Kidney (tissue), 22 donors: ENCODE measurements at places on chromosomes 7 and 10. TPM values are rescaled to one million over a fixed set of nuclear protein-coding genes. Genes with fewer than 3 reads are reported as not detected.

XRCC2 gene
- 0.44 TPM for total RNA-seq

HOXA9 gene
- total RNA-seq: 36.8 TPM

DLG5 gene
- total RNA-seq: 30.0 TPM

PALD1 gene
- total RNA-seq: 14.4 TPM

LDB1 gene
- total RNA-seq: 56.1 TPM

DPP6 gene
- 1.8 TPM for total RNA-seq

IRF5 gene
- 27.1 TPM for total RNA-seq

UTF1 gene
- not detected for total RNA-seq

ALOX5 gene
- 58.1 TPM for total RNA-seq

STEAP4 gene
- total RNA-seq: 80.2 TPM

ZNF804B gene
- total RNA-seq: 0.19 TPM

TMEM196 gene
- 0.06 TPM for total RNA-seq

IDI2 gene
- not detected for total RNA-seq

MCM10 gene
- total RNA-seq: 0.50 TPM

ATOH7 gene
- 0.16 TPM for total RNA-seq

CELF2 gene
- total RNA-seq: 39.2 TPM

PKD2L1 gene
- total RNA-seq: not detected

WASHC2A gene
- 42.2 TPM for total RNA-seq

SLC16A9 gene
- total RNA-seq: 15.5 TPM

STAG3 gene
- total RNA-seq: 3.7 TPM

FBXO24 gene
- 0.60 TPM for total RNA-seq

OR2A1 gene
- total RNA-seq: not detected

NEBL gene
- 21.2 TPM for total RNA-seq

WEE2 gene
- total RNA-seq: 0.06 TPM

RAB19 gene
- 11.5 TPM for total RNA-seq

DNAJB12 gene
- 37.7 TPM for total RNA-seq

NRAP gene
- total RNA-seq: not detected

SFTPD gene
- 1.7 TPM for total RNA-seq

WNT8B gene
- not detected for total RNA-seq

MINPP1 gene
- total RNA-seq: 13.1 TPM

IFIT3 gene
- total RNA-seq: 20.1 TPM

GRID2IP gene
- 0.76 TPM for total RNA-seq

SLC26A5 gene
- 1.2 TPM for total RNA-seq

TAS2R41 gene
- not detected for total RNA-seq
